ENCODE measurements at places on chromosomes 12 and 14. TPM values are rescaled to one million over a fixed set of nuclear protein-coding genes. Genes with fewer than 3 reads are reported as not detected.

MANSC4 gene
- total RNA-seq: not detected

CCDC184 gene
- 15.3 TPM for total RNA-seq

SYCP3 gene
- total RNA-seq: 0.20 TPM

FGF23 gene
- total RNA-seq: not detected

GPX2 gene
- not detected for total RNA-seq

TMEM52B gene
- 0.83 TPM for total RNA-seq

B3GNT4 gene
- 1.3 TPM for total RNA-seq

ADAM20 gene
- 1.7 TPM for total RNA-seq

ZBTB1 gene
- total RNA-seq: 75.1 TPM

GRCh38 chr12:132196038-132196872 is 52.0 kb downstream of the NOC4L start:
- no peaks in the 10 kb centered on the region for H3K27me3 ChIP-seq
- peaks cover 45% of the 10 kb centered on the region for H3K36me3 ChIP-seq
- H3K4me1 ChIP-seq: peaks cover 10% of the 10 kb centered on the region
- no peak for DNase-seq
- H3K27ac ChIP-seq: no peak overlapping the region

DNA sequence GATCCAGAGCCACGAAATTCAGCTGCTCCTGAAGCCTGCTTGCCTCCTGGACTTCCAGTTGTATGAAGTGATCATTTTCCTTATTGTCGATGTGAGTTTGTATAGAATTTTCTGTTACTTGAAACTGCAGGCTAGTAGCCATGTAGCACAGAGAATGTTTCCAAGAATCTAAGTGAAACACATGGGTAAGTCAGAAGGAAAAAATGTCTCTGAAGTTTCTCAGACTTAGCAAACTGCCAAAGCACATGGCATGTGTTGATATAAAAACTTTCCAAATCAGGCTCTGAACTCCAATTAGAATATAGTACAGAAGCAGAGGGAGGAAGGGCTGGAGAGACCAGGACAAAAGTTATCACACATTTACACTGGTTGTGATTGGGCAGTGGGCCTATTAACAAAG is 9.8 kb upstream of the PCNX1 start:
- H3K27me3 ChIP-seq: no peaks in the 10 kb centered on the region
- no peak overlapping the region for H3K27ac ChIP-seq
- no peak for DNase-seq
- H3K36me3 ChIP-seq: no peaks in the 10 kb centered on the region
- H3K4me1 ChIP-seq: no peaks in the 10 kb centered on the region
- no peak overlapping the region for H3K4me3 ChIP-seq

GRCh38 chr12:102950107-102950949 is 7.1 kb upstream of the ASCL1 start:
- no peaks in the 10 kb centered on the region for H3K36me3 ChIP-seq
- H3K4me1 ChIP-seq: peaks cover 17% of the 10 kb centered on the region
- H3K4me3 ChIP-seq: peak overlapping the region; percentile 1
- H3K27ac ChIP-seq: no peak overlapping the region

DNA sequence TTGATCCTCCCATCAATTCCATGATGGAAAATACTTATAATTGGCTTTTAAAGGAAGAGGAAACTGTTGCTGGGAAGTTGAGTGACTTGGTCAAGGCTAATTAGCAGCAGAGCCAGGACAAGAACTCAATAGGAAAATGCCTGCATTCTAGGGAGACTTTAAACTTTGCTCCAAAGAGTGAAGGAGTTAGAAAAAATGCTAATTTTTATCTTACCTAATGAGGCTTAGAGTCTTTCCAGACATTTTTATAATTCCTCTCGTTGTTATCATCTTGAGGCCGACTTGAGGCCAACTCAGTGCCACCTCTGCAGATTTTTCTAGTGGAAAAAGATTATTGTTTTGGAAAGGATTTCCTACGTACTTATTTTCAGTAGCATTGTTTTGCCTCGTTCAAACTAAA is 344.6 kb downstream of the ETNK1 start:
- no peak for DNase-seq
- no peaks in the 10 kb centered on the region for H3K36me3 ChIP-seq
- H3K27me3 ChIP-seq: no peaks in the 10 kb centered on the region
- H3K4me1 ChIP-seq: no peaks in the 10 kb centered on the region

GRCh38 chr14:100655741-100656085 is 68.5 kb upstream of the BEGAIN start:
- H3K36me3 ChIP-seq: no peaks in the 10 kb centered on the region
- H3K27ac ChIP-seq: no peak overlapping the region
- H3K4me1 ChIP-seq: peaks cover 21% of the 10 kb centered on the region
- H3K4me3 ChIP-seq: no peak overlapping the region
- DNase-seq: no peak

DNA sequence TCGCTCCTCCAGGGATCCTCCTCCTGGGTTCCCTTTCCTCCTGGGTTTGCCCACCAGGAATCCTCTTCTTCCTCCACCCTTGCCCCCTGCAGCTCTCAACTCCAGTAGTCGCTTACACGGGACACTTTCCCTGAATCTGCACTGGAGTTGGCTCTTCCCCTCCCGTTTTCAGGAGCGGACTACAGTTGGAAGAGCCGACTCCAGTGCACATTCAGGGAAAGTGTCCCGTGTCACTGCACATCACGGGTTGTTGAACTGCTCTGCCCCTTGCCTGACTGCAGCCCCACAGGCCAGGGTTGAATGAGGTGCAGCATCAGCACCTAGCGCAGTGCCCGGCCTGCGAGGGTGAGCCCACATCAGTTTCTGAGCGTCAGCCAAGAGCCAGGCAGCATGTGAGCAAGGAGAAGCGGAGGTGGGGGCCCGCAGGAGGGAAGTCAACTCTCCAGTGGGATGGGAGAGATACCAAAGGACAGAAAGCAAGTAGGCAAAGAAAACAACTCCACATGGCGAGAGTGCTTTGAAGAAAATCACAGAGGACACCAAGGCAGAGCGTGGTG is 13.1 kb downstream of the RAPGEF3 start:
- no peak overlapping the region for H3K27ac ChIP-seq
- no peak for DNase-seq
- no peaks in the 10 kb centered on the region for H3K27me3 ChIP-seq
- peaks cover 40% of the 10 kb centered on the region for H3K4me1 ChIP-seq
- H3K36me3 ChIP-seq: peaks cover 37% of the 10 kb centered on the region

GRCh38 chr12:82359115-82359478 is 768 bp downstream of the METTL25 start:
- H3K27me3 ChIP-seq: no peaks in the 10 kb centered on the region
- peaks cover 4% of the 10 kb centered on the region for H3K4me1 ChIP-seq
- no peak for DNase-seq
- peak overlapping the region; percentile 100 for H3K27ac ChIP-seq
- H3K4me3 ChIP-seq: peak overlapping the region; percentile 100
- peaks cover 6% of the 10 kb centered on the region for H3K36me3 ChIP-seq

DNA sequence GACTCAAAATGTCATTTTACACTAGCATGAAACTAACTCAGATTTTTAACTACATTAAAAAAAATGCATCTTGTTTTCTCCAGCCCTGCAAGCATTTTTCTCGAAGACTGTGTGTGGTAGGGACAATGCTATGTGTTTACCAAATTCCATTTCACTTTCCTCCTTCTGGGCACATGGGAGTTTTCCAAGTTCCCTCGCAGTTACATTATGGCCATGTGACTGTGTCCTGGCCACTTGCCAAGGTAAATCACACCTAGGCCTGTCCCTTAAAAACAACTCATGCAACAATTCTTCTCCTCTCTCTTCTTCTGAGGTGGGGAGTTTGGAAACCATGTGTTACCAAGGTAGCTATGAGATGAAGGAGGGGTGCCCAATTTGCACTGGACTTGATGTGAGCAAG is 108.7 kb downstream of the SYT10 start:
- no peak overlapping the region for H3K4me3 ChIP-seq
- no peaks in the 10 kb centered on the region for H3K36me3 ChIP-seq
- peak; percentile 5 for DNase-seq
- H3K4me1 ChIP-seq: no peaks in the 10 kb centered on the region

DNA sequence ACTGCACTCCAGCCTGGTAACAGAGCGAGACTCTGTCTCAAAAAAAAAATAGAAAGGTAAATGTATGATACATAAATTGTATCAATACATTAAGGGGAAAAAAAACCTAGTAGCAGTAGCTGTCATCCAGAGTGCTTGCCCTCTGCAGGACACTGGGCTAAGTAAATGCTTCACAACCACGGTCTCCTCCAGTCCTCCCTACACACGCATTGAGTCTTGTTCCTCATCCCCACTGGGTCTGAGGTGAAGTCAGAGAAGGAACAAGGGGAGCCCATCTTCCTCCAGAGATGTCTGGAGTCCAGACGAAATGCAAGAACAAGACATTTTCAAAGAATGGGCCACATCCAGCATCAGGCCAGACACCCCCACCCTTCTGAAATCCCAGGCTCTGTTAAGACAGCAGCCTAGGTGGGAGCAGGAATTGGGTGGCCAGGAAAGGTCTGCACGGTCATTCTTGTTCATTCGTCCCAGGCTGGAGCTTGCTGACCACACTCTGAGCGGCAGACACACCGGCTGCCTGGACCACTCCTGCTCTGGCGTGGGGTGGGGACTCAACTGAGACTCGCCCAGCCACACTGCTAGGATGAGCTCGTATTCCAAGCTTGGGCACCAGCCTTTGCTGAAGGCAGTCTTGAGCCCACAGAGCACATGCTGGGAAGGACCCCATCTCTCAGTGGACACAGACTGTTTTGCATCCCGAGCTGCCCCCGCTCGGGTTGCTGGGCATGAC is 45.5 kb downstream of the CHGA start:
- H3K27me3 ChIP-seq: no peaks in the 10 kb centered on the region
- H3K36me3 ChIP-seq: peaks cover 11% of the 10 kb centered on the region
- H3K4me3 ChIP-seq: no peak overlapping the region
- H3K27ac ChIP-seq: no peak overlapping the region
- H3K4me1 ChIP-seq: peaks cover 24% of the 10 kb centered on the region

DNA sequence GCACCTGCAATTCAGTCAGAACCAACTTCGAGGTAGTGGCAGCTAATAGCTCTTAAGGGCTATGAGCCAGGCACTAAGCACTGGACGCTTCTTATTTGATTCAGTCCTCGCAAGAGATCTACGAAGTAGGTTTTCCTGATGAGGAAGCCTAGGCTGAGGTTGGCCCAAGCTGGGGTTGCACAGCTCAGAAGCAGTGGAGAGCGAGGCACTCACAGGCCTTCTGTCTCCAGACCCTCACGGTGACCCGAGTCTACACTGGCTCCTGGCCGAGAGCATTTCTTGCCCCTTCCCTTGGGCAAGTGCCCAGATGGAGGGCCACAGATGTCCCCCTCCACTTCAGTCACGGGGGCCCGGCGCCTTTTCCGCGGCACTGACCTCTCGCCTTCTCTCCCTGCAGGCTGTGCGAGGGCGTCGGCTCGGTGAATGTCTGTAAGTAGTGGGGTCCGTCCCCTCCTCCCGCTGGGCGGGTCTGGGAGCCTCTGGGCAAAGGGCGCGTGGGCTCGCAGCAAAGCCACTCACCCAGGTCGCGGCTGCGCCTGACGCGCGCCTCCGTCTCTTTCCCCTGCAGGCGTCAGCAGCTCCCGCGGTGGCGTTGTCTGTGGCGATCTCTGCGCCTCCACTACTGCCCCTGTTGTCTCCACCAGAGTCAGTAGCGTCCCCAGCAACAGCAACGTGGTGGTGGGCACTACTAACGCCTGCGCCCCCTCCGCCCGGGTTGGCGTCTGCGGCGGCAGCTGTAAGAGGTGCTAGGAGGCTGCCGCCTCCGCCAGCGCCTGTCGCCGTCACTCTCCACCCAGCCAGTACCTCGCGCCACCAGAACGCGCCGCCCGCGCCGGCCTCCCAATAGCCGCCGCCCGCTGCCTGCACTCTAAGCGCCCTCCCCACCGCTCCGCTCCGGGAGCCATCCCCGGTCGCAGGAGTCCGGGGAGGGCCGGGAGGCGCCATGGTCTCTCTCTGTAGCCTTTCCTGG is 13.1 kb downstream of the KRT83 start:
- H3K36me3 ChIP-seq: no peaks in the 10 kb centered on the region
- peak; percentile 47 for DNase-seq
- peaks cover 14% of the 10 kb centered on the region for H3K4me1 ChIP-seq
- peak overlapping the region; percentile 43 for H3K4me3 ChIP-seq
- peaks cover 12% of the 10 kb centered on the region for H3K27me3 ChIP-seq

GRCh38 chr14:30129807-30130206 is 202.2 kb upstream of the PRKD1 start:
- H3K4me3 ChIP-seq: no peak overlapping the region
- H3K27me3 ChIP-seq: no peaks in the 10 kb centered on the region
- peaks cover 3% of the 10 kb centered on the region for H3K4me1 ChIP-seq
- H3K27ac ChIP-seq: no peak overlapping the region

GRCh38 chr14:48936362-48936761 is 649.8 kb downstream of the RPS29 start:
- no peaks in the 10 kb centered on the region for H3K4me1 ChIP-seq
- peak; percentile 88 for DNase-seq
- no peaks in the 10 kb centered on the region for H3K27me3 ChIP-seq
- H3K27ac ChIP-seq: no peak overlapping the region

- DNase-seq: no peak
- H3K27me3 ChIP-seq: no peaks in the 10 kb centered on the region
- H3K4me3 ChIP-seq: no peak overlapping the region
- H3K36me3 ChIP-seq: no peaks in the 10 kb centered on the region
- peak overlapping the region; percentile 16 for H3K27ac ChIP-seq
- peaks cover 41% of the 10 kb centered on the region for H3K4me1 ChIP-seq
These were observed 68.7 kb downstream of the CCDC88C start for GRCh38 chr14:91348845-91349465.

GRCh38 chr12:65808580-65808979 is 15.7 kb upstream of the HMGA2 start:
- H3K36me3 ChIP-seq: no peaks in the 10 kb centered on the region
- H3K27me3 ChIP-seq: no peaks in the 10 kb centered on the region
- no peaks in the 10 kb centered on the region for H3K4me1 ChIP-seq
- no peak overlapping the region for H3K27ac ChIP-seq
- DNase-seq: no peak

- no peak overlapping the region for H3K27ac ChIP-seq
- DNase-seq: no peak
- no peak overlapping the region for H3K4me3 ChIP-seq
- no peaks in the 10 kb centered on the region for H3K36me3 ChIP-seq
- no peaks in the 10 kb centered on the region for H3K27me3 ChIP-seq
These were observed 19.7 kb downstream of the SPTB start for GRCh38 chr14:64860039-64860438.

DNA sequence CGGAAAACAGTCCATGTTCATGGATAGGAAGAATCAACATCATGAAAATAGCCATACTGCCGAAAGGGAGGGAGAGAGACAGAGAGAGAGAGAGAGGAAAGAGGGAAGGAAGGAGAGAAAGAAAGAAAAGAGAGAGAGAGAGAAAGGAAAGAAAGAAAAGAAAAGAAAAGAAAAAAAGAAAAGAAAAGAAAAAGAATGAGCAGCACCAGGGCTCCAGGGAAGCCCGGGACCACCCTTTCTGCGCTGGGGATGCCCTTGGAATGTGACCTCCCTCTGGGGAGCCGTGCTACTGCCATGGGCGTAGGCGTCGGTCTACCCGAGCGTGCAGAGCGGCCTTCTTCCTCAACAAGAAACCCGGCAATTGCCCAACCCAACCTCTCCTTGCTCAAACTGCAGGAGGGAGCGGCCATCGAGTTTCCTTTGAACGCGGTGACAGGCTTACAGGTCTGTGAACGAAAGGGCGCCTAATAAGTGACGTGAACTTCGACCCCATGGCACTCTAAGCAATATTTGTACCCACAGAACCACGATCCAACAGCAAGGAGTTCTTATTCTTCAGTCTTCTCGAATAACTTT is 16.9 kb downstream of the OR6S1 start:
- peak overlapping the region; percentile 11 for H3K4me3 ChIP-seq
- DNase-seq: no peak
- peaks cover 71% of the 10 kb centered on the region for H3K27me3 ChIP-seq
- H3K4me1 ChIP-seq: peaks cover 25% of the 10 kb centered on the region

All from spinal cord (tissue), 10 donors.